ENCODE measurements at places on chromosomes 4 and X.

DNA sequence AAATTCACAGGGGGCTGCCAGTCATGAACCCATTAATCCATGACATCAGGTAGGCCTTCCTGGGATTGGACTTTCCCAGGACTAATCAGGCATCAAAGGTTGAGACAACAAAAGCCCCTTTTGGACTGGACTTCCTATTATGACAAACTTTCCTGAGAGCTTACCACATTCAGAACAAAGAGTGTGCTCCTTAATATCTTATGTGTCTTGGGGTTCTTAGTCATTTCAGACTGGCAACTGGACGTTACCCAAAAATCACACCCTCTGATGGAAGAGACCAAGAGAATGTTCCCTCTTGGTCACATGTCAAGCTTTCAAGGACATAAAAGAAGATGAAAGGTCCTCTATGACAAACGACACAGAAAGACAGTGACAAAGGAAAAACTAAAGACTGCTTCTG is 31.6 kb upstream of the PPP1R2C start:
- no peak for DNase-seq

- no peak for DNase-seq
Observed at GRCh38 chr4:174260099-174260498, 23.4 kb downstream of the FBXO8 start.

- peak; percentile 46 for DNase-seq
Observed at GRCh38 chr4:123444290-123444731, 47.7 kb downstream of the SPRY1 start.

GRCh38 chr4:147578051-147578476 is 39.1 kb upstream of the TMEM184C start:
- DNase-seq = no peak

- no peak for DNase-seq
Observed at GRCh38 chrX:41353985-41354384, 20.0 kb downstream of the DDX3X start.

GRCh38 chr4:85086721-85087120 is 120.2 kb upstream of the WDFY3 start:
- no peak for DNase-seq

- DNase-seq = no peak
Observed at GRCh38 chr4:48899432-48899749, 7.2 kb downstream of the OCIAD2 start.

DNA sequence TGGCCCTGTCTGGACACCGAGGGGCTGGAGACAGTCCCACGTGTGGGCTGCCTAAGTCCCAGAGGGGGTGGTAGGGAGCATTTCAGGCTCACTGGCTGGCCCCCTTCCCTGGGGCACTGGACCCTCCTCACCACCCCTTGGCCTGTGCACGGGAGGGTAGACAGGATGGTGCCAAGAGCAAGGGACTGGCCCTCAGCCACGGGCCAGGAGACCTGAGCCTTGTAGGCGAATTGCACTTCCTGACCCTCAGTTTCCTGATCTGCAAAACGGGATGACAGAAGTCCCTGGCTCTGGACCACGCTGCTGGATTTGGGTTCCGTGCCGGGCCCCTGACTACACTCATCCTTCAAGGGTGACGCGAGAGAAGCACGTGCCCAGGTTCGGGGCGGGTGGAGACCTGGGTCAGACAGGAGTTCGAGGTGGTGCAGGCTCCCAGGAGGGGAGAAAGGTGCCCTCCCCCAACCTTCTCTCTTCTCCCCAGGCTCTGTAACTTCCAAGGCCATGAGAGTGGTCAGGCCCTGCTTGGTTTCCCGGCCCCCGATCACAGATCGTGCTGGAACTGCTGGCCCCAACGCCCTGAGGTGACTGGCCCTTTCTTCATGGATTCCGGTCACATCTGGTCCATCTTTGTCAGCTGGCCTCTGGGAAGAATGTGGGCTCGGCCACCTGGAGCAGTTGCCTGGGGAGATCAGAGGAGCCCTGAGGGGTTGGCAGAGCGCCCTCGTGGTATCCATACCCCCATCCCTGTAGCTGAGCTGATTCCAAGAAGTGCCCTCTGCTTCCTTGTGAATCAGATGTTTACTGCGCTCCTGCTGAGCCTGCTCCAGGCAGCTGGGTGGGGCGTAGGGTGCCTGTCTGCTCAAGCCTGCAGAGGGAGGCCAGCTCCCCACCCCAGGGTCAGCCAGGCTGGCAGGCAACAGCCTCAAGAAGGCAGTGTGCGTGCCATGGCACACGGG is 3.3 kb downstream of the SH3BP2 start:
- DNase-seq = no peak

GRCh38 chrX:119402588-119402987 is 3.5 kb downstream of the SLC25A43 start:
- peak; percentile 70 for DNase-seq

GRCh38 chr4:124946696-124947095 is 234.2 kb upstream of the ANKRD50 start:
- no peak for DNase-seq

DNA sequence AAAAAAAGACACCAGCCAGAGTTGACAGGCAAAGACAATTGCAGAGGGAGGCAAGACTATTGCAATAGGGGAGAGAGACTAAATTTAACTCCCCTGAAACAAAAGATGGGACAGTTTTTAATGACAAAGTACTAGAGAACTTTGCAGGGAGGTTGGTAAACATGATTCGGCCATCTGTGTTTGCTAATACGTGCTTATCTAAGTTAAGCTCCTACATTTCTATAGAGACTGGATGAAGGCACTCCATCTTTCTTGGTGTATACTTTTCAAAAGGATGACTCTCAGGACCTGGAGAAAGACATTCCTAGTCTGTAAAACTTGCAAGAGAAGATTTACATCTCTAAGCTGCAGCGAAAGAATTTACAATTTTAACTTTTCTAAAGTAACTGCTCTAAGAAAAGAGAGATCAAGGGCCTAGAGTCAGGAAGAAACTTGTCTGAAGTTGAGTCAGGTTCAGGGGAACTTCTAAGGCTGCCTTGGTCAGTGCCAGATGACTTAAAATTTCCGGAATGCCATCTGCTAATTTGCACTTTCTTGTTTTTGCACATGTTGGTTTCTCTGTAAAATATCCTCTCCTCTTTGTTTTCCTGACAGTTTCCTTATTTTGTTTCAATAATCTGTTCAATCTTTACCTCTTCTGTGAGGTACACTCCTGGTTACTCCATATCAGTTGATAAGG is 10.6 kb downstream of the ADAM29 start:
- no peak for DNase-seq

- DNase-seq = no peak
Observed at GRCh38 chr4:110793890-110794554, 171.1 kb upstream of the PITX2 start.

DNA sequence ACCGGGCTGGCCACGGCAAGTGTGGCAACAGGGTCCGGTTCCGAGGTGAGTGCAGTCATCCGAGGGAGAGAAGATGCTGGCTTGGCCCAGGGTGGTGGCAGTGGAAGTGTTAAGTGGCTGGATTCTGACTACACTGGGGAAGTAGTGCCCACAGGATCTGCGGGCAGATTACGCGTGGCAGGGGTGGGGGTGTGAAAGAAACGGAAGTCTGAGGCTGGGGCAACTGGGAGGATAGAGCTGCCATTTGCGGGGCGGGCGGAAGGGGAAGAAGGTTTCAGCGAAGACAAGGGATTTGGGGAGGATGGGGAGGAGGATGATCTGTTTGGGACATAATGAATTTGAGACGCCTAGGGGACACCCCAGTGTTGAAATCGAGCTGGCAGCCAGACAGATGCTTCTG is 5.3 kb downstream of the RS1 start:
- peak; percentile 64 for DNase-seq

- no peak for DNase-seq
Observed at GRCh38 chr4:1576961-1577821, 106.9 kb downstream of the FAM53A start.
